ENCODE measurements at places on chromosomes 13 and 19.

- DNase-seq = no peak
These were observed 1.7 kb downstream of the CXCL17 start for GRCh38 chr19:42441049-42441445.

- no peak for DNase-seq
These were observed 94.8 kb downstream of the TEX29 start for GRCh38 chr13:111415246-111415645.

DNA sequence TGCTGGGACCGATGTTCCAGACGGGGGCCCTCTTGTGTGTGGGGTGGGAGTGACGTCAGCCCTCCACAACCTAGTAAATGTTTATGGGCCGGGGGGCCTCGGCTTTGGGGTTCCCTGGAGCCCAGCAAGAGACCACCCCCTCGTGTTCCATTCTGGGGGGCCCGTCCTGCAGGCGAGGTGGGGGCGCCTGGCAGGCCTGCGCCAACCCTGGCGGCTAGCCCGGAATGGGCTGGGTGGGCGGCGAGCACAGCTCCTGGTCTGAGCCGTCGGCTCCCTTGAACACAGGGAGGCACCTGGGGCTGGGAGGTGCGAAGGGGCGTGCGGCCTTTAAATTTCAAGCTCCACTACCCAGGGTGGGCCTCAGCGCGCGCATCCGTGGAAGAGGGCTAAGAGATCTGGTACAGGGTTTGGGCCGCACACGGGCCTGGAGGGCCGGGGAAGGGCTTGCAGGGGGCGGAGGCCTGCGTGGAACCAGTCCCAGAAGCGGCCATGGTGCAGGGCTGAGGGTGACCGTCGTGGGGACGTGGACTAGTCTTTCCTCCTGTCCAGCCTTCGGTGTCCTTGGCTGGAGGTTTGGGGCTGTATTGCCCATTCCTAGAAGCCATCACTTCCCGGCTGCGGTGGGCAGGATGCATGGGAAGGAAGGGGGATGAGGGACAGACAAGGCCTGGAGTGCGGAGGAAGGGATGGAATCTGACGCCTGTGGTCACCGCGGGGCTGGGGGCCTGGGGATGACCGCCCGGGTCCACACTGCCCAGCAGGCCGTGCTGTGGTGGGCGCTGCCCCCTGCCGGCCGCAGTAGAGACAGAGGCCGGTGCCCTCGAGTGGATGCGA lies 11.4 kb downstream of the NDUFA11 start:
- no peak for DNase-seq

GRCh38 chr13:93727211-93728141 lies 500.9 kb downstream of the GPC6 start:
- no peak for DNase-seq

DNA sequence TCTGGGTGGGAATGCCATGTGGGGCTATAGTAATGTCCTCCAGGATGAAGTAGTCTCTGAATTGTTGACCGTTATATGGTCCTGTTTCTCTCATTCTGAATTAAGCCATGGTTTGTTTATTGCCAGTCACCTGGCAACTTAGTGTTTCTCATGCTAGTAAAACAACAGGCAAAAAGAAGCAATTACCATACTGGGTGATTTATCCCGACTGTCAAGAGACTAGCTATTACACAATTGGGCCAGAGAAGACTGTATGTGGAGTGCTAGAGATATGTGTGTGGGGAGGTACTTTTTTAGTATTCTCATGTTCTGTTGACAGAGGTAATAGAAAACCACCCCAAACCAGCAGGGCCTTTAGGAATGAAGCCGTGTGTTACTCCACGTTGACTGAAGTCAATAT lies 258.2 kb downstream of the TDRD3 start:
- no peak for DNase-seq

- DNase-seq = no peak
These were observed 81.1 kb upstream of the SIAH3 start for GRCh38 chr13:45932676-45933075.

DNA sequence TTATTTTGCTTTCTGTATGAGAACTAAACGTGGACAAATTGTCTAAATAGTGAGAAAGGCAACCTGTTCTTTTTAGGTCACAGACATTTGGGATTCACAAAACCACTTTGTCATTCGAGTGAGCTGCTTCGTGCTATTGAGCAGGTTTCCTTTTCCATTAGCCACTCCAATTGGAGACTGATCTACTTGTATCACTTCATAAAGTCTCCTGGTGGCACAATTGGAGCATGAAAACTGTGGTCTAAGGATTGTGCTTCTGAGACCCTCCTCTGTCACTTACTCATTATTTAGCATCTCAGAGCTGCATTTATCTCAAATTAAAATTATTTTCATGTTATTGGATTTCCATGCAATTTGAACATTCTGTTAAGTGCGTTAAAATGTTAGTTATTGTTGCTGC lies 397.7 kb downstream of the TDRD3 start:
- no peak for DNase-seq

DNA sequence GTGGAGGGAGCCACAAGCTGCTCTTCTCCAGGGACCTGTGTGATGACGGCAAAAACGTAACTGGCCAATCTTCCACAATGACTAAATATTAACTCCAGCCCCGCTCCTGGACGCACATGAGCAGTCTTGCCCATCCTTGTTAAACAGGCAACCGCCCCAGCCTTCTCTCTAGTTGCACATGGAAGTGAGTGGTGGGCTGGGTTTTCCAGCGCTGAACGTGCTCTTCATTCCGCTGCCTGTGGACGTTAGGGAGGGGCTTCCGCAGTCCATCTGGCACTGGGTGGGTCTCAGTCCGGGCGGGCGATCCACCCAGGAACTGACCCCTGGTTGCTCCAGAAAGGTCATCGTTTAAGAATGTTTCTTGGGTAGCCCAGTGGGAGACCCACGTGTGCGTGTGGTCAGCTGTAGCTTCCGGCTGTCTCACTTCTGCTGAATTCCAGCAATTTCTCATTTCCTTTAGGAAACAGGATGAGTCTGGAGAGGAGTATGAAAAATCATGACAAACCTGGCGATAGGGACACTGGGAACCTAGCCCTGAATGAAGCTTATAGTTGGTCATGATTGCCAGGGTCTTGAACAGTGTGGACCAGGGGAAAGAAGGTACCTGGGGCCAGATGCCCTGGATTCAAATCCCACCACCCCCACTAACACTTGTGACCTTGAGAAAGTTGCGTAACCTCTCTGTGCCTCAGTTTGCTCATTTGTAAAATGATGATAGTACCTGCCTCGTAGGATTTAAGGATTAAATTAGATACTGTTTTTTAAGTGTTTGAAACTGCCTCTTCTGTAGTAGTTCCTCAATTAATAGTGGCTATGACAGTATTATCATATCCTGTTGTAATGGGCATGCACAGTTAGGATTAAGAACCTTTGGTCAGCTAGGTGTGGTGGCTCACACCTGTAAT lies 92.6 kb downstream of the SIPA1L3 start:
- no peak for DNase-seq

- no peak for DNase-seq
These were observed 89.7 kb downstream of the DCT start for GRCh38 chr13:94389604-94390351.

- no peak for DNase-seq
These were observed 20.4 kb upstream of the TNFSF14 start for GRCh38 chr19:6690160-6690885.

DNA sequence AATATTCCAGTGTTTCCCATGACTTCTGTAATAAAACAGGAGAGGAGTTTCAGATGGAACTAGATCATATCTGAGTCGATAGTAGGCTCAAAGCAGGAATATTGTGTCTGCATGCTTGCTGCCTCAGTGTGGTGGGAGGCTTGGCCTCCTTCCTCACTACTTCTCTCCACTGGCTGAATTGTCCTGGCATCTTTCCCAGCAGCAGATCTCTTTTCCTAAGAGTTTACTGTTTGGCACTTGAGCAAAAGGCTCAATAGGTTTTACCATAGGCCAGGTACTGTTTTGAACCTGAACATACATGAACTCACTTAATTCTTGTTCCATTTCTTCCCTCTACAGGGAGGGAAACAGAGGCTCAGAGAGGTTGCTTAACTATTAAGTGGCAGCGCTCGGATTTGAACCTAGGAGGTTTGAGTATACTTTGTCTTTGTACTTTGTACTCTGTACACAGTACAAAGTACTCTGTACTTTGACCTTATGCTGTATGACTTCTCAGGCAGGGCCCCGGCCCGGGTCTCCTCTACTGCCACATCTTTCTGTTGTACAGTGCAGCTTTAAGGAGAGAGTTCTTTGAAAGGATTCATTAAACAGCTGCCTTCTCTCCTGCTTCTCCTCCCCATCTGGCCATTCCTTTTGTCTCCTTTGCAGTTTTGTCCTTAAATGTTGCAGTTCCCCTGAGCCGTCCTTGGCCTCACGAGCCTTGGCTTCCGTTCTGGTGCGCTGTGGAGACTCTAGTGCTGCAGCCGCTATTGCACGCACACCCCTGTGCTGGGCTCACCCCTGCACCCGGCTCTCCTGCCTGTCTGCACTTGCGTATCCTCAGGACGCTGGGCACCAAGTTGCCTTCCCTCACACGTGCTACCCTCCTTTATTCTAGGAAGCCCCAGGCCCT lies 8.1 kb downstream of the B3GLCT start:
- DNase-seq = no peak

- peak; percentile 38 for DNase-seq
These were observed 277.8 kb downstream of the FOXO1 start for GRCh38 chr13:40388617-40389016.

DNA sequence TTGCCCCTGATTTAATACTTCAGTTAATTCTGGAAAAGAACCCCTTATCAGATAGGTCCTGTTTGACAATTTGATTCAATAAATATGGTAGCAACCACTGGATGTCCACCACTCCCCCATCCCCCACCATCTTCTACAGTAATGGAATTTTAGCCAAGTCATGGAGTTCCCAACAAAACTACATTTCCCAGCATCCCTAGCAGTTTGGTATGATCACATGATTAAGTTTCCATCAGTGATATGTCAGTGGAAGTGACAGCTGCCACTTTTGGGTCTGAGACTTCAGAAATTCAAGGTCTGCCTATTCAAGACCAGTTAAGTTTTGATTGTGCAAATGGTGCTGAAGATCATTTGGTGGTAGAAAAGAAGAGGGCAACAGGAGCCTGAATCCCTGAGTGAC lies 85.5 kb downstream of the CACNA1A start:
- DNase-seq = no peak

DNA sequence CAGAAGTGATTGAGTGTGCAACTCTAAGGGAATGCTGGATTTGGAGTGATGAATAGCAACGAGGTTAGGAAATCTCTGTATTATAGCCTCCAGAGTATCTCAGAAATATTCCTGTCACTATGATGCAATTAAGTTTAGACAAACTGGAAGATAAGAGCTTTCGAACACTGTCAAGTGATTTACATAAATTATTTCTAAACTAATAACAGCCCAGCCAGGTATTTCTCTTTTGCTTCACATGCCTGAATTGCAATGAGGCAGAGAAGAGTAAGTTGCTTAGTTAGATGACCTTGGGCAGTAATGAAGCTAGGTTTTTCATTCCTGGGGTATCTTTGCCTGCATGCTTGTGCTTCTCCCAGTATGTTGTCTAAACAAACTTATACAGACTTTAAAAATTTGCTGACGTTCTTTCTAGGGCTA lies 134.5 kb downstream of the LMO7 start:
- DNase-seq = no peak

GRCh38 chr19:632579-633067 lies 714 bp downstream of the POLRMT start:
- DNase-seq = no peak

DNA sequence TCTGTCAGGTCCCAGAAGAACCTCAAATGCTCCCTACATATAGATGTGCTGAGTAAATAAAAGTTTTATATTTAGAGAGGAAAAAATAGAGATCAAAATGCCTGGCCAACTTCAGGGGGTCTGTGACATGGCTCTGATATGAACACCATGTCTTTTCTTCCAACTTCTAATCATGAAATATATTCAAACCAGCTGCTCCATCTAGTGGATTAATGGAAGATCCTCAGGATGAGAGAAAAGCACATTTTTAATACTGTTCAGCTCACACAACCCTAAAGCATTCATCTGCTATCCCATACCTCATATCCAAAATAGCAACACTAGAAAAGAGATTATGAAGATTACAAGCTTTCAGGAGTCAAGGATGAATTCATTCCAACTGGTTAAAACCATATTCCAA lies 56.0 kb upstream of the DOCK9 start:
- no peak for DNase-seq

Data from stimulated activated CD8-positive, alpha-beta memory T cell treated with anti-CD3 and anti-CD28 coated beads, Interleukin-7, amount 100 ng/mL, for 24 hours (primary cell).